ENCODE measurements at places on chromosomes 13 and 19. TPM values are rescaled to one million over a fixed set of nuclear protein-coding genes. Genes with fewer than 3 reads are reported as not detected.

- no peak for DNase-seq
Measured at GRCh38 chr19:2334986-2335846, 6.7 kb downstream of the SPPL2B start.

DNA sequence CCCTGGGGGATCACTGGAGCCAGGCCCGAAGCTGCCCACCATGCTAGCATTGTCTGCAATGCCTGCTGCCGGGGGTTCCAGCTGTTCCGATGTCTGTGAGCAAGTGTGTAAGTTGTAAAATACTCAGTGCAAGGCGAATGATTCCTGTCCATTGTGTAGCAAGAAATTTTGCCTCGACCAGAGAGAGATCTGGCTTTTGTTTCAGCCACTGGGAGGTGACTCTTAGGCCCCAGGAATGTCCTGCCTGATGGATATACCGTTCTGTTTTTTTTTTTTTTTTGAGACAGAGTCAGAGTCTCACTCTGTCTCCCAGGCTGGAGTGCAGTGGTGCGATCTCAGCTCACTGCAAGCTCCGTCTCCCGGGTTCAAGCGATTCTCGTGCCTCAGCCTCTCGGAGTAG is 7.3 kb upstream of the GADD45B start:
- DNase-seq = no peak

ZNF154 gene
- total RNA-seq = 7.7 TPM

NALCN gene
- total RNA-seq = not detected

TEX29 gene
- not detected for total RNA-seq
